ENCODE measurements at places on chromosomes 5 and 9.

DNA sequence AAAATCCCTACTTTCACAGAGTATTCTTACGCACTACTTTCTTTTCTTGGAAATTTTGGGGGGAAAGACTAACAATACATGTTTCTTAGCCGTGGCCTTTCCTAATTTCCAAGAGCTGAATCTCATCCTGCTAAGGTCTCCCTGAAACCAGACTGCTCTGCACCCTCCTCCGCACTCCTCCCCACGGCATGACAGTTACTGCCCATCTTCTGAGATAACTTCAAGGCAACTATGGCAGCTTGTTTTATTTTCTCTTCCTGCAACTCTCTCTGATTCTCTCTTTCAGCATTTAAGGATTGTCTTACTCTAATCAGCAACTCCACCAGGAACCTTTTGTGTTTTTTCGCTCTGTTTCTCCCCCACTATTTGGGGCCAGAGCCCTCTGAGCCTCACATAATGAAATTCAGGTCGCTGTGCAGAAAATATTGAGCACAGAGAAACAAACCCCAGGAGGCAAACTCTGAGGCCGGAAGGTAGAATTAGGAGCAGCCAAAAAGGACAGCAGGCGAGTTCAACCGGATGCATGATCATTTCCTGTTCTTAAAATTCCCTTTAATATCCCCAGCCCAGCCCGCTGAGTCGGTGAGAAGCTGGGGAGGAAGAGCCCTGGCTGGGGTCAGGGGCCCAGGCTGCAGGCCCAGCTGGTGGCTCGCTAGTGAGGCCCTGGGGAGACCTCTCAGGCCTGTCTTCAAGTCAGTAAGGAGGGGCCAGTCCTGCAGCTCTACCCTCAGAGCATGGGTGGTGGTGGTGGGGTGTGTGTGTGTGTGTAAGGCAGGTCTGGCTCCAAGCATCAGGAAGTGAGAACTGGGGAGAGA, 213.6 kb upstream of the S1PR3 start:
- peak; percentile 51 for DNase-seq

- no peak for DNase-seq
Observed at GRCh38 chr9:565528-565927, 276.0 kb upstream of the DMRT1 start.

DNA sequence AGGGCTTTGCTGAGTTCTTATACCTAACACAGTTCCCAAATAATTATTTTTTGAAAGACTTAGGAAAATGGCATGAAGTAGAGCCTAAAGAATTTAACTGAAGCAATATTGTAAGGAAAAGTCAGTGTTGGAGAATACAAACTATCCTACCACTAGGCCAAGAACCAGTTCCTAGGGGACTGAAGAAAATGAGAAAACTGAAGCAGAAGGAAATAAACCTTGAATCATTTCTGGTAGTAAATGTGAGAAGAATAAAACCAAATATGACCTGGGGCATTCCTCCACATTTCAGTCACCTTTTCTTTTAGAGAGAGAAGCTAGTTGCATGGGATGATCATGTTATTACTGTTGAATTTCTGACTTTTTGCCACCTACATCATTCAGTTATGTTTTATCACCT, 1393.9 kb upstream of the C9orf72 start:
- no peak for DNase-seq

- peak; percentile 73 for DNase-seq
Observed at GRCh38 chr9:134597041-134597913, 44.3 kb upstream of the COL5A1 start.

- no peak for DNase-seq
Observed at GRCh38 chr5:102625928-102626327, 127.1 kb upstream of the SLCO6A1 start.

DNA sequence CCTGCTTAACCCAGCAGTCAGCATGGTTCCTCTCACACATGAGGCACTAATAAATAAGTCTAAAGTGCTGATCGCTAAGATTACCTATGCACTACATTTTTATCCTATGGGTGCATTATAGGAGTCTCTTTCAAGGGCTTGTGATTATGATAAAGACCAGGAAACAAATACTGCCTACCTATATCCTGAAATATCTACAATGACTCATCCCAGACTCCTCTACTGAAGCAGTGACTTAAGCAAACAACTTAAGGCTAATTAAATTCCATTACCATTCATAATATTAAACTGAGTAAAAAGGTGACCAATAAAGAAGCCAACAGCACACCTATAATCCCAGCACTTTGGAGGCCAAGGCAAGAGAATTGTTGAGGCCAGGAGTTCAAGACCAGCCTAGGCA, 338.4 kb downstream of the DNAH5 start:
- peak; percentile 9 for DNase-seq

- DNase-seq, result no peak
Observed at GRCh38 chr9:93954434-93955061, 607 bp downstream of the BARX1 start.

DNA sequence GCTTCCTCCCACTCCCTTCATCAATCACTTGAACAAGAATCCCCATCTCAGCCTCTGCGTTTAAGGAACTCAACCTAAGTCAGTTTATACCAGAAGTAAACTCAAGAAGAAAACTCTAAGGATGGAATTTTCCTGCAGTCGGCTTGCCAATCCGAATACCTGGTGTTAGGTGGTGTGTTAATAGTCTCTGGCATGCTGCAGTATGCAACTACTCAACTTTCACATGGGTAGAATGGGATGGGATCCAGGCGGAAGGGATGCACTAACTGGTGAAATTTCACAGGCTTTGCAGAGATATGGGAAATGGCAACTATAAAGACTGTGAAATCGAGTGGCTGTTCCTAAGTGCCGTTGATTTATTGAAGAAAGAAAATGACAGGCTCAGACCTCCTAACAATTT, 560.6 kb downstream of the TLE1 start:
- DNase-seq, result peak; percentile 21

- no peak for DNase-seq
Observed at GRCh38 chr5:31880449-31880848, 241.5 kb downstream of the PDZD2 start.

DNA sequence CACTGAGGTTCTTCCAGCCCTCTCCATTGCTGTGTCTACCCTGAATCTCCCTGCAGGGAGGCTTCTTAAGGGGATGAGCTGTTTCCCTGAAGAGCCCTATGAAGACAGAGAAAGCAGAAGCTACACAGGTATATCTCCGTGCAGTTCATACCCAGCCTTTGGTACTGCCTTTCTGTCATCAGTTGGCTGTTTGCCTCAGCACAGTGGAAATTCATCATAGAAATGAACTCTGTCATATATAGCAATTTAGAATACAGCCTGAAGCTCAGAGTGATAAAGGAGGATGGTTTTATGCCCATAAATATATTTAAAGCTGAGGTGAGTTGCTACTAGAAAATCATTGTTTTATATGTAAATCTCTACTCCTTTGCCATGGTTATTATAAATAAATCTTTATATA, 42.6 kb upstream of the KCNN2 start:
- no peak for DNase-seq

DNA sequence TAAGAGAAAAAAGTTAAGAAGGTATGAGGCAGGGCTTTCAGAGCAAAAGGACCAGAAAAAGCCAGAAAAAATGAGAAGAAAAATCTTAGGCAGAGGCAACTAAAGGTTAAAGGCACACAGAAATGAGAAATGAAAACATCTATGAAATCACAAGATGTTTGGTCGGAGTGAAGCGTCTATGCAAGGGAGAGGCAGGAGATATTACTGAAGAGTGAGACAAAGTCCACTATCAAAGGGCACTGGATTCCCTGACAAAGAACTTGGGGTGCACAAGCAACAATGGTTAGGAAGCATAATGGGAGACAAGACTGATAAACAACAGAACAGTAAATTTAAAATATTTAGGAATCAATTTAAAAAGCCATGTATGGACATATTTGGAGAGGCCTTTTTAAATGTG, 16.9 kb downstream of the PANK3 start:
- DNase-seq, result no peak

DNA sequence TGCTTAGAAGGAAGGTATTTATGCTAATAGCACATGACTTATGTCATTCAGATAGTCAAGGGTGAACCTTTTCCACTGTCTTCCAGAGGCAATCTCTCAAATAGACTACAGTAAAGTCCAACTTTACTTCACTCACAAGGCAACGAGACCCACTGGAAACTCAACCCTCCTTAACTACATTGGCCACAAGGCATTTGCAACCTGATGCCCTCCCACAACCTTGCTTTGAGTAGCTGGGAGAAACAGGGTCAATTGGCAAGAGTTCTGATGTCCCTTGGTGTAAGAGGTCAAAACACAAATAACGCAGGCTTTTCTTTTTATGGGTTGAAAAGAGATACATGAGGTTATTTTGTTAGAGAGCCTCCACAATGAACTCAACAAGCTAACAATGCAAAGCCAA, 6.1 kb downstream of the GAS1 start:
- DNase-seq, result no peak

GRCh38 chr9:93659044-93659836, 82.9 kb downstream of the PHF2 start:
- DNase-seq, result no peak

GRCh38 chr9:72165821-72166547, 16.7 kb downstream of the GDA start:
- no peak for DNase-seq

DNA sequence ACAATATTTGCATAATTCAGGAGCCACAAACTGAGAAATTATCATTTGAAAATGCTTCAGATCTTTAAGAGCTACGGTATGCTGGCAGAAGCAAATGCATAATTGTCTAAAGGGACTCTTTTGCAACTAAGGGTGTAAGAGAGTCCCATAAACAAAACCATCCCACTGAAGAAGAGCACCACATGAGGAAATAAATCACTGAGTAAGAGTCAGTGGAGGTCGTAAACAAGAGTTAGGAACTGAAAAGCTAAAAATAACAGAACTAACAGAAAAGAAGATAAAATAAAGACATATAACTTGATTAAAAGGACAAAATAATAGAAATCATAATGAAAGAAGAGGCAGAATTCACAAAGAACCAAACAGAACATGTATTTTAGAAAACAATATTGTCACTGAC, 3.5 kb upstream of the SMC2 start:
- DNase-seq, result no peak

DNA sequence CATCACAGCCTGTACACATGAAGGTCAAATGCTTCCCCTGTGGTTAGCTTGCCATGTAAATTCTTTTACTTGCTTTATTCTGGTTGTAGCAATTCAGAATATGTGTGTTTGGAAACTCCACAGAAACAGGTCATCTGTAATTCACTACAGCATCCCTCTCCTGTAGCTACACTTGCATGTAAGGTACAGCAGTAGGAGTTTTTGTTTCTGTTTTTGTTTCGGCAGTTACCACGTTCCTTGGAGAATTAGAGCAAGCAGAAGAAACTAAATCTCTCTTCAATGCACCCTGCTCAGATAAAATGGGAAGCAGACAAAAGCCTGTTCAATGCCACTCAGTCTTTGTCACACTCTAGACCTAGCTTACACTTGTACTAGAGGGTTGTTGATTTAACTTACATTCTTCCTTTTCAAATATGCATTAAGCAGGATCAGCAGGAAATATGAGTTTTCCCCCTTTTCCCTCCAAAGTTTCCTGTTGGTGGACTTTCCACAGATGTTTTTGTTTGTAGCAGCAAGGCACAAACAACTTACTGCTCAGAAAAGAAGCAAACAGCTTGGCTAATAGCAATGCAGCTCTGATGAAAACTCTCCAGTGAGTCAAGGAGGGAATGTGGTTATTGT, 80.9 kb downstream of the YIPF5 start:
- no peak for DNase-seq

- DNase-seq, result no peak
Observed at GRCh38 chr5:175444905-175445456, 999 bp upstream of the DRD1 start.

DNA sequence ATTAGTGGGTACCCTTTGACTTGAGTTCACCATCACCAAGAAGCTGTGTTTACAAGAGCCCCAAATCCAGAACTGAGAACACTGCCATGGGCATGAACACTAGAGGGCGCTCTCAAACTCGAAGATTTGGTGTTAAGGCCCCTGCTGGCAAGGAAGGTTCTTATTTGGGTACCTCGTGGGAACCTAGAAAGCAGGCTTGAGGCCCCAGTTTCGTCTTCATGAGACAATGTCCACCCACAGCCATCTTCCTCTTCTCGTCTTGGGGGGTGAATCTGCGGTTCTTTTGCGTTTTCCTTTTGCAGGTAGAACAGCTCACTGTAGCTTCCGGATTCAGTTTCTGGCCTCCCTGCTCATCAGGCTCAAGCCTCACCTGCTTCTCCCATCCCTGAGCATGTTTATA, 184.0 kb downstream of the SEMA5A start:
- DNase-seq, result no peak

- no peak for DNase-seq
Observed at GRCh38 chr9:6893350-6894131, 135.8 kb downstream of the KDM4C start.

DNA sequence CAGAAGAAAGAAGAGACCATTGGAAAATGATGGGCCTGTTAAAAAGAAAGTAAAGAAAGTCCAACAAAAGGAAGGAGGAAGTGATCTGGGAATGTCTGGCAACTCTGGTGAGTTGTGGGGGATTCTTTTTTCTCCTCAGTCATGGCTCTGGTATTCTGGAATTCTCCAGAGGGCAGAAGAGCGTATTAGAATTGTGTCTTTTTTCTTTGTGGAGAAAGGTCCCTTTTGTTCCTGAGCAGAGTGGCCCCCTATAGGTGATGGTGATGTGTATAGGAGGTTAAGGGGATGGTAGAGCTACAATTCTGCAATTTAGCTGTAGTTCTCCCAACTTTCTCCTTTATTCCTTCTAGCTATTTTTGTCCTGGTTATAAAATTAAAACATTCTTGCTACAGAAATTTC, 1.6 kb upstream of the DHFR start:
- DNase-seq, result peak; percentile 17

DNA sequence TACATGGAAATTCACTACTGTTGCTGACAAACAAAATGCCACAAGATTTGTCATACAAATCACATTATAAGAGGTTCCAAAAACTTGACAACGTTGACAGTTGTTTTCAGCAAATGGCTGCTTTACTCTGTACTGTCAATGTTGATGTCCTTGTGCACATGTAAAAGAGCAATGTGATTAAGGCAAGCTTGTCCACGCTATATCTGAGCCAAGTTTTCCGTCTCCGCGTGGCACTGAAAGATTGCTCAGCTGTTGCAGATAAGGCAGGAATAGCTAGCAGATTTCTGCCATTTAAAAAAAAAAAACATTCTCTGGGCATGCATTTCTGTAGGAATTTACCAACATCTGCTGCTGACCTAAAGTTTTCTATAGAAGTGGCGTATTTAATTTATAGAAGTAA, 46.4 kb upstream of the MEF2C start:
- no peak for DNase-seq

DNA sequence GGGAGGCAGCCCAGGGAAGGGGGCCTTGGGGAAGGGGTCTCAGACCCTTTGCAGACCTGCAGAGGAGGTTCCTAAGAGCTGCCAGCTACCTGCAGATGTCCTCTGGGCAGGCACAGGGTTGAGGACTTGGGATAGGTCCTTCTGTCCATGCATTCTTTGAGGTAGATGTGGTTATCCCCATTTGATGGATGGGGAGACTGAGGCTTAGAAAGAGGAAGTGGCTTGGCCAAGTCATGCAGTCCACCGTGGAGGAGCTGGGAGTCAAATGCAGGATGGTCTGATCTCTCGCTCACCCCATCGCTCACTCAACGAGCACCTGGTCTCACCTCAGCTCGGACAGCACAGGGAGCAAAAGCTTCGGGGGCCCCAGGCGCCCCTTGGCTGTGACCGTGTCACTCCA, 20.2 kb downstream of the ADAMTSL2 start:
- no peak for DNase-seq

GRCh38 chr5:149370878-149371277, 8.2 kb downstream of the IL17B start:
- no peak for DNase-seq

- DNase-seq, result no peak
Observed at GRCh38 chr9:69965416-69966145, 78.1 kb upstream of the MAMDC2 start.
